ENCODE measurements at places on chromosomes 3 and 15. TPM values are rescaled to one million over a fixed set of nuclear protein-coding genes. Genes with fewer than 3 reads are reported as not detected.

The GABRR3 gene
- polyA plus RNA-seq, result not detected

- DNase-seq, result no peak
Observed at GRCh38 chr15:69602921-69603320, 150.3 kb downstream of the RPLP1 start.

The LRRC3B gene
- 3.2 TPM for polyA plus RNA-seq

DNA sequence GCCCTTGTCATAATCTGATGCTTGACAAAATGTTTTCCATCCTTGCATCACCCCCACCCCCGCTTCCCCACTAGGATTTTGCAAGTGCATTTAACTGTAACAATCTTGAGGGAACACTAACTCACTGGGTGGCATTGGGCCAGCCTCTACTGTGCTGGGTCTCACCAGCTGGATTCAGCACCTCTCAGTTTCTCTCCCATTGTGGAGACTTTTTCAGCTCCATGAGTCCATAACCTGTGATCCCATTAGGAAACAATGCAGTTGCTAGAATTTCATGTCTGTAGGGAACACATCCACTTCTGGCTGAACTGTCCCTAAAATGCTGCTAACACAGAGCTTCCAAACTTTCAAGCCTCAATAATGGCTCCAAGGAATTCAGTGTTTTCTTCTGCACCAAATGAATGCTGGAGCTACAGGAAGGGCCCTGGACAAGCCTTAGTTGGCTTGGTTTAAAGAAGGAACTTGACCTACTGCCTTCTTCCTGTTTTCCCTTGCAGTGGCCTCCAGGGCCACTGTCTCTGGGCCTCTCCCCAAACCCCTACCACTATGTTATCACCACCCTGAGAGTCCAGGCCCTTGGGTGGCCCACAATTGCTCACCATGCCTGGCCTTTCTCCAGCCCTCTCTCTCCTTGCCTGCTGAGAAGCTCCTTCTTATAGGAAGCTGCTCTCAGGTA, 15.6 kb downstream of the CYP19A1 start:
- no peak for DNase-seq

DNA sequence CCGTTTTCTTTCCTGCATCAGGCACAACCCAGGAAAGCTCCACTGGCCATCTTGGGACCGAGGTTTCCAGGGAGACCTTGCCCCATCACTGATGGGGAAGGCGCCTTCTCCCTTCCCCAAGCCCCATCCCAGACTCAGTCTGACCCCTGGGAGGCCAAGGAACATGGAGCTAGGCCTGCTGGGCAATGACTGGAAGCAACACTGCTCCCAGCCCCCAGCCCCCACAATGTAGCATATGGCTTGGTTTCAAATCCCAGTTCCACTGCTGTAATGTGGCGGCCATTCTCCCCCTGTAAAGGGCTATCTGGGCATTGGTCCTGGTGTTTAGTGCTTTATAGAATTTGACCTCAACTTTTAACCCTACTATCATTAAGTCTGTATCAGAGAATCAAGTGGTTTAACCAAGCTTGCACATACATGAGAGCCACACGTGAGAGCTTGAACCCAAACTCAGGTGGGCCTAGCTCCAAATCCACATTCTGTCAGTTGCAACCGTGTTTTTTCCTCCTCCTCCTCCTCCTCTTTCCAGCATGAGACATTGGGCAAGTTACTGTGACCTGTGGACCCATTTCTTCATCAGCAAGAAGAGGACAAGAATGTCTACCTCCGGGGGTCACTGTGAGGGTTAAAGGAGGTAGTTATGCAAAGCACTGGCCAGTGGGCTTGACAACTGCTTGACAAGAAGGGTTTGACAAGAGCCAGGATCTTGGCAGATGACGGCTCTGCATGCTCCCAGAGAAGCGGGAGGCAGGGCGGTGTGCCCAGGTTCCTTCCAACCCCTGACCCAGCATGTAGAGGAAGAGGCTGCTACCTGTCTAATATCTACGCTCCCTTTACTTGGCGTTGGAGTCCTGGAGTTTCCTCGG, 37.4 kb downstream of the KLHL25 start:
- DNase-seq, result no peak

The SPINK8 gene
- not detected for polyA plus RNA-seq

- DNase-seq, result no peak
Observed at GRCh38 chr3:178259703-178260102, 276.5 kb upstream of the KCNMB2 start.

GRCh38 chr3:98784042-98784441, 20.9 kb downstream of the ST3GAL6 start:
- no peak for DNase-seq

DNA sequence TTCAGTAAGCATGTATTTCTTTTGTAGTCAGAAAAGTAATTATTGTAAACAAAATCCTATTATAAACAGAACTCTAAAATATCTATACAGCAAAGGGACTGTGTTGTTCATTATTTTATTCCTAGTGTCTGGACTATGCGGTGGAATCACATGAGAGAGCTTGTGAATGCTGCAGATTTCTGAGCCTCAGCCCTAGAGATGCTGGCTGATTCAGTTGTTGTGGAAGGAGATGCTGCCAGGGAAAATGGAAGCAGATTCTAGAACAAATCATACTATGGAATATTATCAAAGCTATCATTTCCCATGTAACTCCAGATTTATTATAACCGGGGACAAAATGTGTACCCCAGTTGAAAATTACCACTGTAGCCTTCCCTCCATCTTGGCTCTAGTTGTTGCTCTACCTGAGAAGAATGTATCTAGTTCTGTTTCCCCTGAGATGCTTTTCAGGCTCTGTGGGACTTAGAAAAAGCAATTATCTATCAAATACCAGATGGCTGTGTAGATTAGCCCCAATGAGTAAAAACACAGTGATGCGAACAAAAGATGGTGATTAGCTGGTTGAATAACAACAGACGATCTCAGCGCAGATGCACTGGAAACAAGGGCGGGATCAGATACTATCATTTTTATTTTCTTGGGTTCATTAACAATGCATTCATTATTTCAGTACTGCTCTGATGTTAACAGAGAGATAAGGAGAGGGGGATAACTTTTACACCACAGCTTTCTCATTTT, 131.3 kb downstream of the TMEM108 start:
- DNase-seq, result no peak

The MUC13 gene
- polyA plus RNA-seq, result 1,160 TPM

DNA sequence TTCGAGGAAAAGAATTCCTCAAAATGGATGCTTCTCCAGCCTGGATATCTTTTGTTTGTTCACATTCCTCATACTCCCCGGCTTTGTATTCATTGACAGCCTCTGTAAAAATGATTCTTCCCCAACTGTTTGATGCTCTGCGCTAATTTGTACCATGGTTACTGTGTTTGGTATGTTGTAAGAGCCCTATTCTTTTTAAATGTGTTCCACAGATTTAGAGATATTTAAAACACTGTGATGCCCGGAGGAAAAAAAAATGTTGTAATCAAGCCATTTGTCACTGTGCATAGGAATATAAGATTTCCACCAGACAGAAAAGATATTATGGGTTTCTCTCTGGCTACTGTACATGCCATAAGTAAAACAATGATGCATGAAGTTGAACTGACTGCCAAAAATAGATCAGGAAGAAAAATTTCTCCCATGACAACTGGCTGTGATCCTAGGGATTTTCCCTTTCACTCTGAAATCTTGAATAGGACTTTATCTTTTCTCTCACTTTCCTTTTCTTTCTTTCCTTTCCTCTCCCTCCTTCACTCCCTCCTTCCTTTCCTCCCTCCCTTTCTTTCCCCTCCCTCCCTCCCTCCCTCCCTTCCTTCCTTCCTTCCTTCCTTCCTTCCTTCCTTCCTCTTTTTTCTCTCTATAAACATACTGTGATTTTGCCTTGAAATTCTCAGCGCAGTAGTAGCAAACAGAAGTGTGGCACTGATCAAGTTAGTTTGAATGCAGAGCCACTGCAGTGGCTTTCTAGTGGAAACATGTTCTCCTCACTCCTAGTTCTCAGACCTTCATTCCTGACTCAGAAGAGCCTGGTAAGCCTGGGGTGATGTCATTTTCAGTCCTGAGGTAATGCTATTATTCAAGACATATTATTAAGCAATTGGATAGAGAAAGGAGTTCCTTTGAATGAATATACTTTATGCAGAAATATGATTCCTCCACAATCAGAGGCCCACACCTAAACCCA, 254.9 kb upstream of the TBL1XR1 start:
- DNase-seq, result no peak

- DNase-seq, result no peak
Observed at GRCh38 chr3:132898141-132898540, 140.1 kb upstream of the TMEM108 start.

The ZBED2 gene
- polyA plus RNA-seq, result 1.0 TPM

- DNase-seq, result no peak
Observed at GRCh38 chr3:7385635-7386034, 524.7 kb downstream of the GRM7 start.

The BNC1 gene
- polyA plus RNA-seq, result 4.2 TPM

- no peak for DNase-seq
Observed at GRCh38 chr3:57142411-57142723, 22.8 kb downstream of the IL17RD start.

GRCh38 chr3:61530355-61530754, 31.0 kb upstream of the PTPRG start:
- peak; percentile 29 for DNase-seq

- no peak for DNase-seq
Observed at GRCh38 chr3:38579551-38580449, 69.7 kb downstream of the SCN5A start.

- no peak for DNase-seq
Observed at GRCh38 chr3:182989566-182989965, 9.2 kb upstream of the DCUN1D1 start.

DNA sequence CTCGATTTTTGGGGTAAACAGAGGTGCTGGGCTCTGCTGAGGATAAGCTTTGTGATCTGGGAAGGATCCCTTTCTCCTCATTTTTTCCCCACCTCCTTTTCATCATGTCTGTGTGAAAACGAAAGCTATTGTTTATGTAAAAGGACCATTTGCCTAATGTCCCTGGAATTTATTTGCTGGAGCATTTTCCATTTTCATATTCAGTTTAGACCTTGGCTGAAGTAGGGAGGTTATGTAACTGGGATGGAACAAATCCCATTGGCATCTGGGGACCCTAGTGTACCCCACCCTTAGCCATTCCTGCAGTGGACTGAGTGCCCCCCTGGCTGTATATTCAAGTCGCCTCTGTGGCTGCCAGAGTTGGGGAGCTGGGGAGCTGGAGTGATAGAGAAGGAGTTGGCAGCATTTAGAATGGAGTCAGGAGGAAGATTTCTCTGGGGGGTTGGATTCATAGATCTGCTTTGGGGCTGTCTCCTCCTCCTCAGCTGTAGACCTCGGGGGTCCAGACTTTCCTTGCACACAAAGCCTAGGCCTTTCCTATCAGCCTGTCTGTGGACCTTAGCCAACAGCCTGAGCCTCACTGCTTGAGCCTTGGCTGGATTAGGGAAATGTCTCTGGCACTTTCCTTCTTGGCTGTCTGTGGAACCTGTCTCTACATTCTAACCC, 270.4 kb upstream of the CTDSPL start:
- DNase-seq, result no peak

DNA sequence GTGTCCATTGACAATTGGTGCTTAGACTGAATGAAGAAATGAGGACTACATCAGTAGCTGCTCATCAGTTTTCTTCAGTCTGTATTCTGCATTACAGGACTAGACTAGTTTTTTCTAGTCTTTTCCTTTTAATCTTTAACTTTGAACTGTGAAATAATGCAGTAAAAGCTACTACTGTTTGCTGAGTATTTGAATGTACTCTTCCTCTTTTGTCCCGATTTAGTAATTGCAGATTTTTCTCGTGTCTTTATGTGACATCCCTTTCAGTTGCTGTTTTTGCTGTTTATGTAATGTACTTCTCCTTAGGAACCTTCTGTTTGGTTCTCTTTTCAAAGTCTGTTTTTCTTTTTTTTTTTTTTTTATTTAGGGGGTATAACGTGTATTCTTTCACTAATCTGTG, 17.4 kb downstream of the MFSD1 start:
- no peak for DNase-seq

DNA sequence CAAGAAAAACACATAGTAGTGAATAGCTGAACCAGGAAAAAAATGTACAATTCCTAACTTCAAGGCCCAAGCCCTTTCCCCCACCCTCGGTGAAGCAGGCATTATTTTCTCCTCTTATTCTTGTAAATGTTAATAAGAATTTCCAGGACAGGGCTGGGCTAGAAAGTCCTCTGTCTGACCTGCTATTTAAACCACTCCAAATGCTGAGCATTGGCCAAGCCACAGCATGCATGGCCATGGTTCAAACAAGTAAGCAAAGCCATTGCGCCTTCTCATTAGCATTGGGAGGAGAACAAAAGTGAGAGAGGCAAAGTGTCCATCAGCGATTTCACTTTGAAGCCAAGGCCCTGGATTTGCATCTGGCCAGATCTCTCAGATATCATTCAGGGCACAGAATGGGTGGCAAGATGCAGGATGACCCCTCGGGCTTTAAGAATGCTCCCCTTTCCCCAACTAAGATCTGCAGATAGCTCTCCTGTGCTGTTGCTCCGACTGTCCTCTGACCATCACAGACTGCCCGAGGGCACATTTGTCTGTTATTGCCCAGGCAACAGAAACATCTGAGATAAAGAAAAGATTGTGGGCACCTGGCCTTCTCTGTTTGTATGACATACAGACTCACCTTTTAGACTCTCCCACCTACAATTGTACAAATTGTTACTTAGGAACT, 46.3 kb downstream of the CEMIP start:
- DNase-seq, result no peak

GRCh38 chr3:171379281-171379680, 80.9 kb downstream of the TNIK start:
- DNase-seq, result no peak

GRCh38 chr15:62896969-62897486, 145.5 kb upstream of the TPM1 start:
- peak; percentile 50 for DNase-seq

DNA sequence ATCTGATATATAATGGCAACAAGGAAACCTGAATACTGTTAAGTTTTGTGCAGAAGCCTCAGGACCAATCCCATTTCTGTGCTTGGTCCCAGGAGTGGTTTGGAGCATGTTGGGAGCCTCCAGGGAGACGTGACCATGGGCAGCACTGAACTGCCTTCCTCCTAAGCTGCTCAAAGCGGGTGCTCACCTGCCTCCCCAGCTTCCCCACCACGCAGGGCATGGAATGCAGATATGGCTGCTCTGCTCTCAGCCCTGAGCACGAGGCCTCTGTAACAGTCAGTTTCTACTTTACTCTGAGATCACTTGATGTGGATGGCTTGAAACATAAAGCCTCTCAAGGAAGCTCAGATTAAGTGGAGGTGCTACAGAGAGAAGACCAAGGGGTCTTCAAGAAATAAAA, 49.3 kb downstream of the MESD start:
- DNase-seq, result no peak

- no peak for DNase-seq
Observed at GRCh38 chr3:153901152-153901551, 220.0 kb upstream of the ARHGEF26 start.

DNA sequence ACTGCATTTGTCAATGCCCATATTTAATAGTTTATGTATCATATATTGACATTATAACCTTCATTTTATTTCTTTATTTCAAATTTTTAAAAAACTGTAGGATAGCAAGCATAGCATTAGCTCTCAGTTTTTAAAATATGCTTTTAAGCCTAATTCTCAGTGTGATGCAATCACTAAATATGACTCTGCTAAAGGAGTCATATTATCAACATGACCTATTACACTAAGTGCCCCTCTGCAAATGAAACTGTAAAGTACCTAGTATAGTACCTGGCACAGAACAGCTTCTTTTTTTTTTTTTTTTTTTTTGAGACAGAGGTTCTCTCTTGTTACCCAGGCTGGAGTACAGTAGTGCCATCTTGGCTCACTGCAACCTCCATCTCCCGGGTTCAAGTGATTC, 179.4 kb upstream of the CGNL1 start:
- no peak for DNase-seq

The CFAP91 gene
- polyA plus RNA-seq, result 5.2 TPM

The ALCAM gene
- polyA plus RNA-seq, result 41.5 TPM

- DNase-seq, result no peak
Observed at GRCh38 chr15:99845009-99845408, 111.8 kb upstream of the LYSMD4 start.
